Activated naive CD8-positive, alpha-beta T cell treated with anti-CD3 and anti-CD28 coated beads for 36 hours (primary cell): ENCODE measurements at places on chromosomes 7 and 10.

DNA sequence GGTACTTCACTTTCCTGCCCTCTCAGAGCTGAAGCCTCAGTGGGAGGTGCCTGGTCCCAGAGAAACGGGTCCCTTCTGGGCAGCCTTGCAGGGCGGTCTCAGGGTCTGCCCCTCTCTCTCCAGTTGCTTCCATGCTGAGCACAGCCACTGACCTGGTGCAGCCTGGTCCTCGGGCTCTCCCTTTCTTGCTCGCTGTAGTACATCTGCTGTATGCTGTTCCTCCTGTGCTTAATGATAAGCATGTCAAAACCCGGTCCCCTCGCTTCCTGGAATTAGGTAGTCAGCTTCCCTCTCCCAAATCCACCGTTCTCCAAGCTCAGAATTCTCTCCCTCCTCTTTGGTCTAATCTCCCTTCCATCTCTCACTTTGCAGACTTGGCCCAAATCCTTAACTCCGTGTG is 11.0 kb upstream of the HPS1 start:
- no peak for DNase-seq

DNA sequence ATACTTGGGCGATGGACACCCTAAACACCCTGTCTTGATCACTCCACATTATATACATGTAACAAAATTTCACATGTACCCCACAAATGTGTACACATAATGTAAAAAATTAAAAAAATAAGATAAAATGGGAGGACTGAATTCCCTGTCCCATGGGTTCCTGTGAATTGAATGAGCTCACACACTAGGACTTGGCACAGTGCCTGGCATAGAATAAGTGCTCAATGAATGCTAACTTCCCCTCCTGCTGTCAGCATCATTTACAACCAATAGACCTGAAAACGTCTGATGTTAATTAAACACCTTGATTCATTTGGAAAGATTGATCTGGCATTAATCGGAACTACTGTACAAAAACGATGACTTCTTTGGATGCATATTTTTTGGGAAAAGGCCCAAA is 117.3 kb upstream of the ZNF438 start:
- DNase-seq, result no peak

GRCh38 chr7:149450821-149451220 is 10.0 kb downstream of the ZNF777 start:
- DNase-seq, result no peak

DNA sequence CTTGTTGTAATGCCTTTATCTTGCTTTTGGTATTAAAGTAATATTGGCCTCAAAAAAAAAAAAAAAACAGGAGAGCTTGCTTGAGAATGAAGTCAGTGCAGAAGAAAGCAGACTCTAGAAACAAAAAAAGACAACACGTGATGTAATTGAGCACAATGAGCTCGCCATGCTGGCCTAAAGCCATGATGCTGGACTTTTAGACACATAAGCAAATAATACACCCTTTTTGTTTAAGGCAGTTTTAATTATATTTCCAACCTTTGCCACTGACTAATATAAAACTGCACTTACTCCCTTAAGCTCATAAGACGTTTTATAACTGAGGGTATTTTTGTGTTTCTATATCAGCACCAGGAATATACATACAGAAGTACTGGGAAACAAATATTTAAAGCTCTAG is 798.3 kb downstream of the KCNMA1 start:
- DNase-seq, result no peak

- DNase-seq, result no peak
Measured at GRCh38 chr7:123533929-123534382, 439 bp downstream of the IQUB start.

GRCh38 chr10:95404462-95404858 is 113.7 kb upstream of the PDLIM1 start:
- no peak for DNase-seq

DNA sequence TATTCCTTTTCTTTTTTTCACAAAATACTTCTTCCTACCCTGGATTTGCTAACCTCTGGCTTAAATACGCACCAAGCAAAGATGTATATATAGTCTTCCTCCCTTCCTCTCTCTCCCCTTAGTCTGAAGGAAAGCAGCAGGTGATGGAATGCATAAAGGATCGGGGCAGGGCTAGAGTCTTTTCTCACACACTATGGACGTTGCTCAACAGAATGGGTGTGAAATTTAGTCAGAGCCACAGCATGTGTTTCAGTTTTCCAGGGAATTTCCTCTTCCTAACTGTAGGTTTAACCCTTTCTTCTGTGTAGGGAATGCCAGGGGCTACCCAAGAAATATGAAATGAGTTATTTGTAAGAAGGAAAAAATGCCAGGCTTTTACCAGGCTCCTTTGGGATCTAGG is 71.4 kb upstream of the NFKB2 start:
- no peak for DNase-seq

GRCh38 chr7:68038621-68039314 is 1042.1 kb downstream of the TYW1 start:
- no peak for DNase-seq

- DNase-seq, result no peak
Measured at GRCh38 chr7:19206721-19207120, 61.5 kb upstream of the FERD3L start.

DNA sequence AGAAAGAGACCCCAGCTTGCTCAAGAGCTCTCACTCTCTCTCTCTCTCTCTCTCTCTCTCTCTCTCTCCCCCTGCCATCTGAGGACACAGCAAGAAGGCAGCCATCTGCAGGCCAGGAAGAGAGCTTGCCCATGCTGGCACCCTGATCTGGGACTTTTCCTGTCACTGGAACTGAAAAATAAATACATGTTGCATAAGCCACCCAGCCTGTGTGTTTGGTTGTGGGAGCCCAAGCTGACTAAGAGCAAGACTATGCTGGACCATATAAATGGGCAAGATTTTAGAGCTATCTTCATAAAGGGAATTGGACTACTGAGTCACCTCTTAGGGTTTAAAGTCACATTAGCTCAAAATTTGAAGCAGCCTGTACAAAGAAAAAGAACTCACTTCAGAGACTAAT is 98.6 kb downstream of the SLC16A9 start:
- DNase-seq, result no peak

DNA sequence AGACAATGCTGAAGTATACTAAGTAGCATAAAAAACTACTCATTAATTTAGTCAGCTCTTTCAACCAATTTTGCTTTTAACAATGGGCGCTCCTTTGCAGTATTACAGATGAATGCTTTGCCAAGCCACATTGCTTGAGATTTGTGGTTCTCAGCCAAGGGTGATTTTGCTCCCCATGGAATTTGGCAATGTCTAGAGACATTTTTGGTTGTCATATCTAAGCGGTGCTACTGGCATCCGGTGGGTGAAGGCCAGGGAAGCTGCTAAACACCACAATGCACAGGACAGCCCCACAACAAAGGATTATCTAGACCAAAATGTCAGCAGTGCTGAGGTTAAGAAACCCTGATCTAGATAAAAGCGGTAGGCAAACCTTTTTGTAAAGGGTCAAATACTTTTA is 112.0 kb downstream of the UBE2H start:
- no peak for DNase-seq
